SK-MEL-5 (cell line): ENCODE measurements at places on chromosomes 2 and 18.
A peak's percentile ranks its signal among the peaks of the same experiment; 100 is the strongest.

DNA sequence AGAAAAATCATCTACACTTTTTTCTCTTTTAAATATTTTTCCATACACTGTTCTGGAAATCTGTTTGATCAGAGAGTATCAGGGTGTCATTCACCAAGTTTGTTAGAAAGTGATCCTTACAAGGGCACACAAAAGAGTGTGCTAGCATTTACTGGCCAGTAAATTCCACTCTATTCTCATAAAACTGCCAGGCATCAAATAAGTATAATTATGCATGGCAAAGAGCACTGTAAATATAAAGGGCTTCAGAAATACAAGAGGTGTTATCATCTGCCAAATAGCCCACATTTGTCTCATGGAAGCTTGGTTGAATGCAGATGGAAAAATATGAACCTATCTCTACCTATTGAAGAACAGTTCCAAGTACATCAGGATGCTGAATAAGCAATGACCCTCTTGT, 847.3 kb upstream of the ACVR2A start:
- DNase-seq, result no peak

DNA sequence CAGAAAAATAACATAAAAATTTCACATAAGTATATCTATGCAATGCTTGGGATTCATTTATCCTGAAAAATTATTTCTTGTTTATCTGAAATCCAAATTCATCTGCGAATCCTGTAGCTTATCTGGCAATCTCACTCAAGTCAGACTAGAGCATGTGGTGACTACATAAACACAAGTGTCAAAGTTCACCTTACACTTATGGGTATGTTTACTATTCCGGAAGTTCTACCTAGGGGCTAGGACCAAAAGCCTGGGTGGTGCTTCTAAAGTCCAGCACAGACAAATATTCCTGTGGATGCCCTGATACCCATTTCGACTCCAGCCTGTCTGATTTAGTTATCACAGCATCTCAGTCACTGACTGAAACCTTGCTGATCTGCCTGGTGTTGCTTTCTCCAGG, 364.0 kb downstream of the METTL4 start:
- DNase-seq, result no peak

DNA sequence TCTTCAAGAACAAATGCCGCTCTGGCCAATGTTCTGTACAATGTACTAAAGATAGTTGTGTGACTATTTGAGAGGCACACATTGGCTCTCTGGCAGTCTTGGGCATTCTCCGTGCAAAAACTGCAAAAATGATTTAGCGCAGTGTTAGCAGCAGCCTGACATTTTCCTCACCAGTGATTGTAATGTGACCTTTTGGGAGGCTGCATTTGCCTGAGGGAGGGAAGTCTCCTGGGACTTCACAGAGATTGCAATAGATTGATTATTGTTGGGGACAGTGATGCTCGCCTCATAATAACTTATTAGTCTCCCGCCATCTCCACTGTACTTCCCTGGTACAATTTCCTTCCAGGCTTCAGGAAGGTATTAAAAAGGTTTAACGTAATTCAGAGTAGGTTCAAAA, 149.2 kb downstream of the UXS1 start:
- DNase-seq, result peak; percentile 48

DNA sequence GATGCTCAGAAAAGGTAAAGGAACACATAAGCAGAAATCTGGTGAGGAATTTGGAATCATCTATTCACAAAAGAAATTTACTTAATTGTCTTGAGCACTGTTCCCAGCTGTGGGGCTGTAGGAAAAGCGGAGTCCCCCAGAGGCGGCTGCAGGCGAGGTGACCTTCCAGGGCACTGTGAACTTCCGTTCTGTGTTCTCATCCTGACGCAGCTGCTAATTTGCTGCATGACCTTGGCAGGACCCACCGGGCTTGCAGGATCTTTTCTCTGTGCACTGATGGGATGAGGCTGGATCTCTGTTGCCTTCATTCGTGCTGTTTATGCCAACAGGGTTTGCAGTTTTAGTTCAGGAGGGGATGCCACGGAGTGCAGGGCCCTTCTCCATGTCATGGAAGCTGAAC, 301.9 kb upstream of the MYT1L start:
- no peak for DNase-seq

GRCh38 chr2:97745474-97746174, 32.2 kb downstream of the ZAP70 start:
- no peak for DNase-seq

DNA sequence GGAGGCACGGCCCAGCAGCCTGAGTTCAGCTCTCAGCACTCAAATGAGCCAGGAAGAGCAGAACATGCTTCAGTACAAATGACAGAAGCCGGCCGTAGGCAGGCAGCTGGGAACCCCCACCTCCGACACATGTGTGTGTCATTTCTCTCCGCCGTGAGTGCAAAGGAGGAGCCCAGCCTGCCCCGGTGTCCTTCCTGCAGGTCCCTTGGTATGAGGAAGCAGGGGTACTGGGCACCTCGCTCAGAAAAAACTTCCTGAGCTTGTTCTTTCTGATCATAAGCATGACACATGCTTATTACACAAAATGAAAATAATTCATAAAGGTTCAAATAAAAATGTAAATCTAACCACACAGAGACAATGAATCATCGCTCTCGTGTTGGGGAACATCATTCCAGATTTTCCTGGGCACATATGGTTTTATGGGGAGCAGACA, 35.3 kb downstream of the KCNF1 start:
- no peak for DNase-seq

DNA sequence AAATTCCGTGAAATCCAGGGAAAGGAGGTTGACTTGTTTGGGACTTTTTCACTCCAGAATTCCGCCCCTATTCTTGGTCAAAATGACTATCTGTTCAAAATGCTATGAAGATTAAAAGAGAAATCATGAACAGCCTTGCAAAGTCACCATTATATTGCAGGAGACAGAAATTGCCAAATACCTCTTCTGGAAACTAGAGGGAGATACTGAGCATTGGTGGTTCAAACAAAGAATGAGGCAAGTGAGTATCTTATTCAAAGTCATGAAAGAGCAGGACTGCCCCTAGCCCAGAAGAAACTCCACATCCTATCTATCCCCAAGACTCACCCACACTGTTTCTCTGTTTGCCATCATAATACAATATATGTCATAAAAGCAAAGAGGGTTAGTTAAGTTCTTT, 862.3 kb upstream of the POU3F3 start:
- peak; percentile 44 for DNase-seq

- no peak for DNase-seq
Observed at GRCh38 chr18:13017247-13017875, 26.2 kb downstream of the CEP192 start.
